ENCODE measurements at places on chromosomes 11 and 22. TPM values are rescaled to one million over a fixed set of nuclear protein-coding genes. Genes with fewer than 3 reads are reported as not detected.

GRCh38 chr11:10984742-10985141 is 126.9 kb upstream of the ZBED5 start:
- DNase-seq, result no peak

DNA sequence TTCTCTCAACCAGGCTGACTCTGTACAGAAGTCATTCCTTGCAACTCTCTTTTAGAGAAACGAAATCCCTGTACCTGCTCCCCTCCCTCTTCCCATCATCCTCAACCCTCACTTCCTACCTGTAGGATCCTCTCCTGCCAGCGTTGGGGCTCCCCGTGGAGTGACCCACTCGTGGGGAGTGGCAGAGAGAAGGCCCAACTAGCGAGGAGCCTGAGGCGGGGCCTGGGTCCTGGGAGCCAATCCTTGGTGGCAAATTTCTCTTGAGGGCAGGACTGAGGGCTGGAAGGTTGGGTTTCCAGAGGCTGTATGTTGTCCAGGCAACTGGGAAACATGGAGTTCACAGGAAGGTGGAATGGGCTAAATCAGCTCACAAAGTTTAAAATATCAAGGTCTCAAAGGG is 10.4 kb downstream of the NHERF4 start:
- DNase-seq, result peak; percentile 39

DNA sequence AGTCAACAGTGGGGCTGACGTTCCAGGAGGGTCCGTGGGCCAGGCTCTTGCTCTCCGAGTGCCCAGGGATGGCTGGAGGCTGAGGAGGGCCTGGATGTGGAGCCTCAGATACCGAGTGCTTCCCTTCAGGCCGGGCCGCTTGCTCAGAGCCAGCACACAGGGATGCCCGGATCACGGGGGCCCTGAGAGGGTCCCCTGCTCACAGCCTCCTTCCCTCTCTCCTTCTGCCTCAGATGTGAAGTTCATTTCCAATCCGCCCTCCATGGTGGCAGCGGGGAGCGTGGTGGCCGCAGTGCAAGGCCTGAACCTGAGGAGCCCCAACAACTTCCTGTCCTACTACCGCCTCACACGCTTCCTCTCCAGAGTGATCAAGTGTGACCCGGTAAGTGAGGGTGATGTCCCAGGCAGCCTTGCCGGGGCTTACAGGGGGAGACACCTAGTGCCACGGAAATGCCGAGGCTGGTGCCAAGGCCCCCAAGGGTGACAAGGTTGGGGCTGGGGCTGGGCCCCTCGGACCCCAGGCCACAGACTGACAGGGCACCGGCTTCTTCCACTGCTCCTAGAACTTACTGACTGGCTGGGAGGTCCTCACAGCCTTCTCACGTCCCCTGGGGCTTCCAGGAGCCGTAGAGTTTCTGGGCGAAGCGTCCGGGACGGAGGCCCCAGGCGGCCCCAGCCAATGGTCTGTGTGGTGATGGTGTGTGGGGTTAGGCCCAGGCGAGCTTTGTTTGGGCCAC is 7.0 kb downstream of the CCND1 start:
- DNase-seq, result no peak

DNA sequence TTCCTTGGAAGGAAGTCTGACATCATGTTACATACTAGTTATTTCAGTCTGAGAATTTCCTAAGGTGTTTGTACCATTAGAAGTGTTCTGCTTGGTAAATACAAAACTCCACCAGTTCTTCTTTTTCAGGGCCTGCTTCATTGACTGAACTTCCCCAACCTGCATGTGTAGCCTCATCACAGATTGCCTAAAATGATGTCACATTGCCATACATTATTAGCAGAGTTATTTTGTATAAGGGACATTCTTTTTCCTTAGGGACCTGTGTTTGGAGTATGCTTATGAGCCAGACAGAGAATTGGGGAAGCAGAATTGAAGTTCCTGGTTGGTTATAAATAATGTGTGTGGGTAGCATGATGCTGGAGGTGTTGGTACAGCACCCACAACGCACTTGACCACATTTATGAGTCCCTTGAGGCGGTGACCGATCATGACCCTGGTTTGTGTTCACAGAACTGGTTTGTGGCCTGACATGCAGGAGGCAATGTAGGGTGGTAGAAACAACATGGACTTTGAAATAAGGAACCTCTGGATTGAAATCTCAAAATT is 16.4 kb upstream of the MMP7 start:
- DNase-seq, result no peak

- DNase-seq, result peak; percentile 26
These were observed 91.9 kb upstream of the TP53I11 start for GRCh38 chr11:45042560-45042959.

DNA sequence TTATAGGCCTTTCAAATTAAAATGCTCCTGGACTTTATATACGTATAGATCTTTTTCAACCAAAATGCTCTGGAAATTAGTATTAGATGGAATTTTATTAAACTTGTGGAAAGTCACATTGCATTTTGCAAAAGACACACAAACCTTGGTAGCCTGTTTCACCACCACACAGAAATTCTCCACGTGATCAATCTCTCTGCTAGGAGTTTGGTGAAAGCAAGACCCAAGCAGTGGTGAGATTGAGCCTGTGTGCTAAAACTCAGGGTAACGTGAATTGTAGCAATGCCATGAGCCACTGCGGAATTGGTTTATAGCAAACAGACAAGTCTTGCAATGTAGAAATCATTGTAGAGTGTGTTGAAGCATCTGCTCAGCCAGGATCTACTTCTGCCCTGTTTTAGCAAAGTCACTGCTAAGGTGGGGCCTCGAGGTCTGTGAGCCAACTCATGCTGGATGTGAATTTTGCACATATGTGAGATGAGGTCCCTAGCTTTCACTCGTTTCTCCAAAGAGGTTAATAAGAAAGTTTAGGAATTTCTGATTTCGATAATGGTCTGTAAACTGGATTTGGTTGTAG is 184.8 kb downstream of the DBX1 start:
- DNase-seq, result no peak

- no peak for DNase-seq
These were observed 4.2 kb downstream of the SGSM1 start for GRCh38 chr22:24810043-24810749.

DNA sequence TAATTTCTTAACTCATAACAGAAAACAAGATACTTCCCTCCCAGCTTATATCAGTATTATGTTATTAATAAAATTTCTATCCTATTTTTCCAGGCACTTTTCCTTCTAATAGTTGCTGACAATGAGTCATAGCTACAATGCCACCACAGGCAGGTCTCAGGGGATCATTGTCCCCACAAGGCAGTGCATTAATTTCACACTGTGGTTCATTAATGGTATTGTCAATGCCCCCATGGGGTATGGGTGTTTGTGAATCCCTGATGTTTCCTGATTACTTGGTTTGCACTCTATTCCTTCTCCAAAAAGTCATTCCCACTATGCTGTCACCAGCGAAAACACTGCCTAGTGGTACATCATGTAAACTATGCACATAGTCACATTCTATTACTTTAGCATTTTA is 345.5 kb upstream of the CTSC start:
- no peak for DNase-seq

DNA sequence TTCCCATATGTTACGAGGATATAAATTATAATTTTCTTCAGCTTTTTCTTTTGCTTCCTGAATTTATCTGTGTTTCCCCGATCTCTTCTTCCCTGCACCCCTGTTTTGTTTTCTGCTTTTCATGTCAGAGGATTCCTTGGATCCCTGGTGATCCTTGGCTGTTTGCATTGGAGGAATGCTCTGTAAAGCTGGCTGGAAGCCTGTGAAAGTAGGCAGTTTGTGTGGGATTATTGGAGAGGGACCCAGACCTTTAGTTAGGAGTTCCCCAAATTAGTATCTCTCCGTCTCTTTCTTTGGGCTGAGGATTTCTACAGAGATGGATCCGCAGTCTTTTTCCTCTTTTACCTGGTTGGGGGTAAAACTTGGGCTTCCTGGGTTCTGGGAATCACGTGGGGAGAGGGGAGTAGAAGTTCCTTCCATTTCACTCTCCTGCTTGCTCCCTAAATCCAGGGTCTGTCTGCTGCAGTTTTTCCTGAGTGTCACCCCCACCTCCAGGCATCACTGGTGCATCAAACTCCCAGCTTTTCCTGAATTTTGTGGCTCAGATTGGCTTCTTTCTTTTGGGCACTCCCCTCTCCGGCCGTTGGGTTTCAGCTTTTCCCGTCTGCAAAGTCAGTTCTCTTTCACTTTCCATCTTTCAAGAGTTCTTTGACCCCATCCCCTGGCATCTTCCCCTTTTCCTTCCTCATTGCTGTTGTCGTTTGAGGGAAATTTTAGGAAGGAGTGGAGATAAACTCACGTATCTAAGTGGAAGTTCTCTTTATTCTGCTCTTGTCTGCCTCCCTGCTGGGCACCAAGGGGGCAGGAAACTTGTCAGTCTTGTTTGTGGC is 79.1 kb upstream of the ALX4 start:
- no peak for DNase-seq

DNA sequence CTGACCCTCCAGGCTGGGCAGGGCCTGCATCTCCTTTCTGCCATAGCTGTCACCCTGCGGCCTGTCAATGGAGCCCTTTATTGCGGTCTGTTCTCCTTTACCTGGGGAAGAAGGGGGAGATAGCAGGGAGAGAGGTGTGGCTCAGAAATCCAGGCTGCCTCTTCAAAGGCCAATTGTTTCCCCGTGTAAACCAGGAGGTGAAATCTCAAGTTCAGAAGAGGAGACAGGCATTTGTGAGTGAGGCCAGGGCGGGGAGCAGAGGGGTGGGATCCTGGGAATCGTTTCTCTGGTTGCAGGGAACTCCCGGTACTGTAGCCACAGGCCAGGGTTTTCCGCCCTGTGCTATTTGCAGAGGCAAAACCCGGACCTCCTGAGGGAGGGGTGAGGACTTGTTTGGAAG is 9.1 kb downstream of the DCPS start:
- DNase-seq, result no peak

DNA sequence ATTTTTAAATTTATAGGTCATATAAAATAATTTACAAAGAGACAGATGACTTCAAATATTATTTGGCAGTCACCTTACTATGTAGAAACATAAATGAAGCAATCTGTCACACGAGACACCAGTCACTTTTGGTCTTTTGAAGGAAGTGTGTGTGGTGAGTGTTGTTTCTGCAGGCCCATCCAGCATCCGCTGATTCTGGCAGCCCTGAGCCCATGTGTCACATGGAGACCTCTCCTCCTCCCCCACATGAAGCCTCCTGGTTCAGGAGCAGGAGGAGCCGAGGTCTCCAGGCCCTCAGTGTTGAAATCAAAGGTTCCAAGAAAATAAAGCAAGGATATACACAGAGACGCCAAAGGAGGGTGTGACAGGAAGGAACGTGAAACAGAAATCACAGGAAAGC is 60.1 kb downstream of the ARFGAP3 start:
- DNase-seq, result no peak

DNA sequence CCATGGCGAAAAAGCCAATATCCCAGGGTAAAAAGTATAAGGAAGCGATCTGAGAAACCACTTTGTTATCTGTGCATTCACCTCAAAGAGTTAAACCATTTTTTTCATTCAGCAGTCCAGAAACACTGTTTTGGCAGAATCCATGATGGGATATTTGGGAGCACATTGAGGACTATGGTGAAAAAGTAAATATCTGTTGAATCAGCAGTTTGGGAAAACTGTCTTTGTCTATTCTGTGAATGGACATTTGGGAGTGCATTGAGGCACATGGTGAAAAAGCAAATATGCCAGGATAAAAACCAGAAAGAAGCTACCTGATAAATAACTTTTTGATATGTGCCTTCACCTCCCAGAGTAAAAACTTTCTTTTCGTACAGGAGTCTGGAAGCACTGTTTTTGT is 187.4 kb downstream of the OR4A47 start:
- DNase-seq, result no peak

DNA sequence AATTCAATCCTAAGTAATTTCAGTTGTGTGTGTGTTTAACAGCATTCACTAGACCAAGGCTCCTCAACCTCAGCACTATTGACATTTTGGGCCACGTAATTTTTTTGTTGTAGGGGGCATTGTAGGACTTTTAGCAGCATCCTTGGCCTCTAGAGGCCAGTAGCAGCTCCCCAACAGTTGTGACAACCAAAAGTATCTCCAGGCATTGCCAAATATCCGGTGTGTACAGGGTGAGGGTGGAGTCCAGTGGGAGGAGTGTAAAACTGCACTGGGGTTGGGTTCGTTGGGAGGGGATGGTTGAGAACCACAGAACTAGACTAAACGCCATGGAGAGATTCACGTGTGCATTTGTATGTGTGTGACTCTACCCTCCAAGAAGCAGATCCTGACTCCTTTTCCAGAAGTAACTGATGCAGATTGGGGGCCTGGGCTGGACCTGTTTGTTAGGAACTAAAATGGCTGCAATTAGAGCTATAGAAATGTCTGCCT is 5.9 kb upstream of the PHF21A start:
- DNase-seq, result peak; percentile 62

DNA sequence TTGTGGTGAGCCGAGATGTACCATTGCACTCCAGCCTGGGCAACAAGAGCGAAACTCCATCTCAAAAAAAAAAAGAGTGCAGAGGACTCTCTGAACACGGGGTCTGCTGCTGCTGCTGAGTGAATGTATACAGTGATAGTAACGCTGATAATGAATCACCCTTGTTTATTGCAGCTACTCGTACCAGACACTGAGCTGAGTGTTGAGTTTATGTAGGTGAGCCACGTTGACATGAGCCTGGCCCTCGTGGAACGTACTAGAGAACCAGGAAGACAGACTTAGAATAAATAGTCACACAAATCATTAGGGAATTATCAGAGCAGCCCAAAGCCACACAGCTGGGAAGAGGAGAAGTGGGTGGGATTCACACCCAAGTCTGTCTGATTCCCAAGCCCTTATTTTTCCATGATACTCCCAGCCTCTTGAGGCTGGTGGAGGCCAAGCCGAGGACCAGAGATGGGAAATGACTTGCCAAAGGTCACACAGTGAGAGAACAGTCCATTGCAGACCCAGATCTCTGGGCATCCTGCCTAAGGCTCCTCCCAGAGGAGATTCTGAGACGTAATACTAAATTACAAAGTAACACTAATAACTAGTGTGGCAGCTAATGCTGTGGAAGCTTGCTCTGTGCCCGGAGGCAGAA is 34.8 kb downstream of the MB start:
- no peak for DNase-seq

GRCh38 chr11:72179804-72180396 is 12.0 kb upstream of the FOLR1 start:
- DNase-seq, result no peak

- DNase-seq, result no peak
These were observed 436.4 kb downstream of the TBC1D22A start for GRCh38 chr22:47198801-47199251.

- DNase-seq, result no peak
These were observed 4.5 kb downstream of the IRF7 start for GRCh38 chr11:611001-611996.

Gene HMOX1
- 1.2 TPM for total RNA-seq

Gene OR6A2
- not detected for total RNA-seq

Gene ST14
- total RNA-seq, result 94.8 TPM

Gene LIPT2
- 1.9 TPM for total RNA-seq

Gene CHRM1
- not detected for total RNA-seq

Gene PRCP
- total RNA-seq, result 28.8 TPM

Gene HTR3B
- total RNA-seq, result not detected

Gene OR4A5
- not detected for total RNA-seq

Gene TCN2
- 1.8 TPM for total RNA-seq

Gene IFITM1
- total RNA-seq, result 399 TPM

Gene TSGA10IP
- not detected for total RNA-seq
